ENCODE measurements at places on chromosomes 2 and 18. TPM values are rescaled to one million over a fixed set of nuclear protein-coding genes. Genes with fewer than 3 reads are reported as not detected.

- no peak for DNase-seq
These were observed 8.4 kb upstream of the IER3IP1 start for GRCh38 chr18:47184419-47185050.

Gene CAVIN2
- polyA plus RNA-seq, result 30.0 TPM

Gene STK25
- 233 TPM for polyA plus RNA-seq

GRCh38 chr2:74887960-74888700, 54.2 kb downstream of the HK2 start:
- DNase-seq, result no peak

GRCh38 chr2:22879009-22879863, 505.7 kb upstream of the KLHL29 start:
- DNase-seq, result no peak

Gene OTOS
- not detected for polyA plus RNA-seq

Gene SIGLEC15
- 0.50 TPM for polyA plus RNA-seq

DNA sequence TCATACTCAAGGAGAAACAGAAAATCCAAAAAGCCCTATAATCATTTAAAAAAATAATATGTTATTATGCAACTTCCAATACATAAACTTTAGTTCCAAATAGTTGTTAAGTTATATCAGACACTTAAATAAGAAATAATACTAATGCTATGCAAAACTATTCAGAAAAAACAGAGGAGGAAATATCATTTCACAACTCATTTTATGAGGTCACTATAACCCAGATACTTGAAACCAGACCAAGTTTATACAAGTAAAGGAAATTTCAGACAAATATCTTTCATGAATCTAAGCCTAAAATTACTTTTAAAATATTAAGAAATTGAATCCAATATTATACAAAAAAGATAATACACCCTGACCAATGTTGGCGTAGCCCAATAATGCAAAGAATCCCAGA, 260.8 kb downstream of the CD226 start:
- DNase-seq, result no peak

Data from left kidney (tissue), 8 donors.